ENCODE measurements at places on chromosomes 11 and 22.

GRCh38 chr11:30936491-30936890 lies 350.3 kb upstream of the MPPED2 start:
- DNase-seq, result peak; percentile 62

- no peak for DNase-seq
Measured at GRCh38 chr11:27291954-27292636, 70.9 kb downstream of the CCDC34 start.

DNA sequence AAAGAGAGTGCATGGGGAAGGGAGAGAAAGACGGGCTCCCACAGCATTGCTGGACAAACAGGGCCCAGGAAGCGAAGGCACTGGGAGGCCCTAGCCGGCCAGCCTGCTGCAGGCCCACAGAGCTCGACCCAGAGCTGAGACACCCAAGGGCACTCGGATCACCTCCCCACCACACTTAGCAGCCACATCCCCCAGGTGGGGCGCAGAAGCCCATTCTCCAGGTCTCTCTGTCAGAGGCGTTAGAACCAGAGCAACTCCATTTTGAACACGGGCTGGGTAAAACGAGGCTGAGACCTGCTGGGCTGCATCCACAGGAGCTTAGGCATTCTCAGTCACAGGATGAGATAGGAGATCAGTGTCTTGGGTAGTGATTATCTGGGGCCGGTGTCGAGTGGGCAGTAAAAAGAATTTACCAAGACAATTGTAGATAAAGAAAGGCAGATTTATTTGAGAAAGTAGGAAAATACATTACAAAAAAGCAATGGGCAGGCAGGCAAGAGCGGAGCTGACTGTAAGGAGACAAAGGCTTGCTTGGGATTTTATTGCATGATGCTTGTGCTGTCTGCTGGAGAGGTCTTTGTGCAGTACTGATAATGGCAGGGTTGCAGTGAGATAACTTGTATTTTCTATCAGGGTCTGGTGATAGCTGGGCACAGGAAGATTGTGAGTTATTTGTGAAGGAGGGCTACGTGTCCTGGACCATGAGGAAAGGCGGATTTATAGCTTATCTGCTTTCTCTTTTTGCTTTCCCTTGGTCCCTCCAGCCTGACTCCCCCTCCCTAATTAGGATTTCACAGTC lies 13.4 kb upstream of the CAPN5 start:
- DNase-seq, result no peak

GRCh38 chr11:133214646-133215045 lies 317.7 kb downstream of the OPCML start:
- DNase-seq, result no peak

DNA sequence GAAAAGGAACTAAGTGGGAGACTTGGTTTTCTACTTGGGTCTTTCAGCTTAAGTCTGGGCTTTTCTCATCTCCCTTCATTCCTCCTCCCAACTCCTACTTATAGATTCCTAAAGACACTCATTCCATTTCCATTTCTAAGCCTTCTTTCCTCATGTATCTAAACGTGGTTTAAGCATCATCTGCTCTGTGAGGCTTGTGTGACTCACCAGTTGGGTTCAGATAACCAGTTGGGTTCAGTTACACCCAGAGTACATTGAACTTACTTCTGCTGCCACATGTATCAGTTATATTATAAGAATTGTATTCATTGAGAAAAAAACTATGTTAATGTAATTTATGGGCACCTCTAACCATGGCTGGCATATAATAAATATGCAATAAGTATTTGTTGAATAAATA lies 831.2 kb upstream of the CCDC90B start:
- DNase-seq, result no peak

DNA sequence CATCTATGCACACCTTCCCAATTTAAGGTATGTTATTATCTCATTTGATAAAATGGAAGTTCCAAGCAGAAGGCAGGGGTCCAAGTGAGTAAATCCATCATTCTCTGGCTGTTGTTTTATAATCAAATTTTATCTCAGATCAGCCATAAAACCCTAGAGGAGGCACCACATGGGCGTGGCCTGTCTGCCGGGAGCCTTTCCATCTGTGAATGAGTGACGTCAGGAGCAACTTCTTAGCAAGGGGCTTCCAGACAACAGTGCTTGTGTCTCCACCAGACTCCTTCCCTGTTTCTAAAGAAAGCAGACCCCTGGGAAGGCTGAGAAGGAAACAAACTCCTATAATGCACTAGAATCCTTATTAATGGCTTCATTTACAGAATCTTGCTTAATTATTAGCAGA lies 13.5 kb downstream of the SEZ6L start:
- no peak for DNase-seq

DNA sequence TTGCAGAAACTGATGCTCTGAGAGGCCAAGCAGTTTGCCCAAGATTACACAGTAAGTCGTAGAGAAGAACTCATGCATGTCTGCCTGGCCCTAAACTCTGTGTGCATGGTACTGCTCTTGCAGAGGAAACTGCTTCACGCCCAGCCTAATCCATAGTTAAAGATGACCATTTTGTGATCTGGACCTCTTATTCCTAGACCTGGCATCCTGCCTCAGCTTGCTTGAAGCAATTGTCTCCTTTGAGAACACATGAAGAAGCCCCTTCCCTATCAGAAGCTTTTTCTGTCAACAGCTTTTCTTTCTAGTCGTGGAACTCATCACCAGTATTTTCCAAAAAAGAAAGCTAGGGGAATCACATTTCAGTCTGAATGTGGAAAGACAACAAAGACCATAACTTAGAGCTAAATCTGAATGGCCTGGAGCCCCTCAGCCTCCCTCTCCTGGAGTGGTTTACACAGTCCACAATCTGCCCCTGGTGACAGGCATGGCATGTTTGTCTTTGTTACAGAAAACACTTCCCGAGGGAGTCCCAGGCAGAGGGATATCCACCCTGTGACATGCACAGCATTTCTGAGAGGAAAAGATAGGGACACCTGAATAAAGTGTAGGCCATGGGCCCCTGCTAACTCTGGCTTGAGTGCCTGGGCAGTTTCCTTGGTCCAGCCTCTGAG lies 2.9 kb upstream of the FZD4 start:
- DNase-seq, result peak; percentile 23

DNA sequence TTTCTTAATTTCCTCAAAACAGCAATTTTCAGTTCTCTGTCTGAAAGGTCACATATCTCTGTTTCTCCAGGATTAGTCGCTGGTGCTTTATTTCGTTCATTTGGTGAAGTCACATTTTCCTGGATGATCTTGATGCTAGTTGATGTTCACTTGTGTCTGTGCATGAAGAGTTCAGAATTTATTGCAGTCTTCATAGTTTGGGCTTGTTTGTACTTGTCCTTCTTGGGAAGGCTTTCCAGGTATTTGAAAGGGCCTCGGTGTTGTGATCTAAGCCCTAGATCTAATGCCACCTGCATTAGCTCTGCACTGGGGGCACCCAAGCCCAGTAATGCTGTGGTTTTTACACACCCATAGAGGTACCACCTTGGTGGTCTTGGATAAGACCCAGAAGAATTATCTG lies 228.9 kb downstream of the GUCY1A2 start:
- DNase-seq, result no peak

DNA sequence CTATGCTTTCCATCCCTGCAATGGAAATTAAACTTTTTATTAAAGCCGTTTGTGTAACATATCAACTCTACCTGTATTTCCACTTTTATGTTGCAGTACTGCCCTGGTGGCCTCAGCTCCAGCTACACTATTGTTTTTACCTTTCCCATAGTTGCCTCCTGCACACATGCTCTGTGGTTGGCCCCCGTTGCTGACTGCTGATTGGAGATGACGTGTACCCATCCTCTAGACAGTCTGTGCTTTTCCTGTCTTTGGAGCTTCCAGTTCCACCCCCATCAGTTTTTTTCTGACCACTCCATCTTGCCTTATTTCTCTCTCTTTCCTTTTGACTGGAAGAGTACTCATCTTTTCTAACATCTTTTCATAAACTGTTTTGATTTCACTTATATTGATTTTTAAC lies 123.8 kb downstream of the TEAD1 start:
- DNase-seq, result no peak

GRCh38 chr22:23752750-23753149 lies 1.5 kb downstream of the VPREB3 start:
- DNase-seq, result no peak

GRCh38 chr11:34343153-34343552 lies 14.7 kb downstream of the ABTB2 start:
- peak; percentile 99 for DNase-seq

GRCh38 chr11:91023731-91024130 lies 800.9 kb upstream of the CHORDC1 start:
- DNase-seq, result no peak

DNA sequence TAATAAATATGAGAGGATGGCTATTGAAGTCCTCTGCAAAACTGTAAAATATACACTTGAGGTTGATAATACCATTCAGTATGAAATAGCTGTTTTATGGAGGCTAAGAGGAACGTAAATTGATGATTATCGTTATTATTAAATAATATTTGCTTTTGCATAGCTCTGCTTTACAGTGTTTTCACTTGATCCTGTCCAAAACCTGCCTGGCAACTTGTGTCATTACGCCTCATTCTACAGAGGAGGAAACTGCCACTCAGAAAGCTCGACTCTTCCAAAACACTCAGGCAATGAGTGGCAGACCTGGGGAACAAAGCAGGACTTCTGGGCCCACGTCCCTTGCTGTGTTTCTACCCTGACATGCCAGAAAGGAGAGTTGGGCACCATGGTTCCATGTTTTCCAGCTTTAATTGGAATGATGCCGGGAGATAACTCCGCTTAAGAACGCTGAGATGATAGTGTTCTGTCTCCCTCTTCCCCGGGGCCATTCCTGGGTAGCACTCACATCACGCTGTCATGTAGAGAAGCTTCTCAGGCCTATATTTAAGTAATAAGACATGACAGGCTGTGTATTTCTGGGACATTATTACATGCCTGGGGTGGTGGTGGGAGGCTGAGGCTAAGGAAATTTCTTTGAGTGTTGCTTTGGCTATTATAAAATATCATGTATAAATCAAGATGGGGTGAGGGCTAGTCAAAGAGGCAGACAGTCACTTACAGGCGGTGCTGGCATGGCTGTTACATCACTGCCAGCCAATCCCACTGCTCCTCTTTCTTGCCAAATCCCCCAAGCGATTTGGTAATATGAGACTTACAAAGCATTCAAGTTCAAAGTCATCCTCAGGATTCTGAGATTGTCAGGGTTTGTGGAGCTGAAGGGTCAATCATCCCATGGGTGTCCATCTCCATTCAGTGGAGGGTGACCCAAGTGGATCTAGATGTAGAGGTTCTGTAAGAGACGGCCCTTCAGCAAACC lies 501.7 kb downstream of the INSC start:
- DNase-seq, result no peak

- no peak for DNase-seq
Measured at GRCh38 chr22:44270556-44270880, 42.2 kb downstream of the SHISAL1 start.

- no peak for DNase-seq
Measured at GRCh38 chr22:30876221-30876751, 92.3 kb downstream of the MORC2 start.

DNA sequence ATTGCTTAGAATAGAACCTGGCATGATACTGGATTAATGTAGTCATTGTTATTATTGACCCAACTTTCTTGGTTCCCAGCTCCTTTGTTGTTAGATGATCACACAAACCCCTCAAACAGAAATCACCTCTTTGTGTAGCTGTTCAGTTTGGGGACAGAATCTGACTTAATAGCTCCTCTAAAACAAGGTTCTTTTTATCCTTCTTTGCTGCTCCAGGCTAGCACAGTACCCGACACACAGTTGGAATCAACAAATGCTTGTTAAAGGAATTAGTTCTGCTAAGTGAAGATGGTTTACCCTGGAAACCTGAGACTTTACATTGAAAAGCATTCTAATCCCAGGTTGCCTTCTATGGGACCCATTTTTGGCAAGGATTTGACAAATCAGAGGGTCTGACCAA lies 43.9 kb downstream of the GAB2 start:
- DNase-seq, result no peak

- no peak for DNase-seq
Measured at GRCh38 chr22:46290121-46290842, 6.4 kb upstream of the GTSE1 start.

GRCh38 chr11:123653827-123654565 lies 428 bp downstream of the SCN3B start:
- DNase-seq, result peak; percentile 46

DNA sequence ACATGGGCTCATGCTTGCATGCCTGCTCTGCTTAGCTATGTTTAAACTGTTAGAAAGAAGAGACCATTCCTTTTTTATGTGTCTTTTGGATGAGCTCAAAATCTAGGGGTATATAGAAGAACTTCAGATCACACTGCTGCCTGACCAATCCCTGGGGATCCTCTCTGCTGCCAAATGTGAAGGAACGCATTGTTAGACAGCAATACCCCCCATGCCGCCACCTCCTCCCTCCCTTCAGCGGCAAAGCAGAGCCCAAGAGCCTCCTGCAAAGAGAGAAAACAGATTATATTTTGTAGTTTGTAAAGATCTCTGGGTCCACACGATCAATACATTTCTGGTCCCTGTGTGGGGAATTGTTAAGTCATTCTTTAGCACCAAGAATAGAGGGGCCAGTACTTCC lies 677.6 kb downstream of the NTM start:
- no peak for DNase-seq

GRCh38 chr11:63532799-63533475 lies 3.7 kb upstream of the PLAAT4 start:
- no peak for DNase-seq

- DNase-seq, result no peak
Measured at GRCh38 chr11:13726456-13726855, 58.0 kb downstream of the FAR1 start.

DNA sequence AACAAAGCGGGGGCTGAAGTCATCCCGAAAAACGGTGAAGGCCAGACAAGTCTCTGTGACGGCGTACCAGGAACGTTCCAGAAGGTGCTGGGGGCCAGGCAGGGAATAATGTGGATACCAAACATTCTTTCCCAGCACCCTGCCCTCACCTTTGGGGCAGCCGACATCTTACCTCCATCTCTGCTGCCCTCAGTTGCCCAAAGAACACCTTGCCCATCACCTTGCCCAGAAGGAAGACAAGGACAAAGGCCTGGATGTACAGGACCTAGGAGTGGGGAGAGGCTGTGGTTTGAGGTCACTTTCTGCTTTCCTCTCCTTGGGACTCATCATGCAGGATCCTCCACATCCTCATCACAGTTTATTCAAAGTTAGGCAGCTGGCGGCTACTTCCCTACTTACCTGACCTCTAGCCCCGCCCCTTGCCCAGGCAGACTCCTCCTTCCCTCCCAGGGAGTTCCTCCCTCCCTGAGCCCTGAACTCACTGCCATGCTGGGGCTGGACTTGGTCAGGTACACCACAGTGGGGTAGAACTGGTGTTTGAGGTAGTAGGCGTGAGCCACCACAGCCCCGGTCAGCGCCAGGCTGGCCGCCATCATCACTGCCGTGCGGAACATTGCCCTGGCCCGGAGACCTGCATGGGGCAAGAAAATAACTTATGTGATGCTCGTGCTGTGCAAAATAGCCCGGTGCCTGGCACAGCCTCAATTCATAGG lies 1.2 kb downstream of the SYVN1 start:
- peak; percentile 80 for DNase-seq

All from kidney tubule cell (primary cell).